ENCODE measurements at places on chromosomes 11 and 22. TPM values are rescaled to one million over a fixed set of nuclear protein-coding genes. Genes with fewer than 3 reads are reported as not detected.

DNA sequence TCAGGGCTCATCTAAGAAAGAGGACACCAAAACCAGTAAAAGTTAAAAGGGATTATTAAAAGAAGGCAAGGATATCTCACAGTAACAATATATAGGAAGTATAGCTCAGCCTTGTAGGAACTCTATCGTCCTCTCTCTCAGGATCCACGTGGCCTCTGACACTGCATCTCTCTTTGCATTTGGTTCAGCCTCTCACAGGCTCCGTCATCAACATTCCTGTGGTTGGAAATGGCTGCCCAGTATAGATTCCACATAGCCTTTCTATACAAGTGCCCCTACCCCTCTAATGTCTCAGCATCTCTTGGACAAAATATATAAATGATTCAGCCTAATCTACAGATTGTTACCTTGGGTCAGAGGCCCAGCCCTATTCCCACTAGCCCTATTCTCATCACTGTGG, 101.3 kb upstream of the DBX1 start:
- no peak for DNase-seq

DNA sequence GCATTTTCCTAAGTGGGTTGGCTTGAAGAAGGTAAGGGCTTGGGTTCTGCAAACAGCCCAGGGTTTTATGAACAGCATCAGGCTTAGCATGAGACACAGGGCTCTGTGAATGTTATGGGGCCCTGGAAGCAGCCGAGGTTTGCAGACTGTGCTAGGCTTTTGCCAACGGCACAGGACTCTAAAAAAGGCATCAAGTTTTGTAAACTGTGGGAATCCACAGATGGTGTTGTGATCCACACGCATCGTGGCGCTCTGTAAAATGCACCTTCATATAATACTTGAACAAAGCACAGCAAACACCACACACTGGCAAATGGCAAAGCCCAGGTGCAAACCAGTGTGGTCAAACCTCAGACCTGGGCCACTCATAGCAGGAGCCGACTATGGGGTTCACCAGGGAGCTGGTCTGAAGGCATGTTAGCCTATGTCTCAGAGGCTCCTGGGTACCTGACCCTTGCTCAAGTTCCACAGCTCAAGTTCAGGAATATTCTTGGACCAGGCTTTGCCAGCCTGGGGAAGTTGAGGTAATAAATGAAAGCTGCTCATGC, 2.4 kb upstream of the SLCO2B1 start:
- no peak for DNase-seq

GRCh38 chr11:2186669-2187279, 15.2 kb upstream of the TH start:
- DNase-seq, result no peak

Gene SAA1
- total RNA-seq, result not detected

Gene NECTIN1
- 9.4 TPM for total RNA-seq

Data from pulmonary artery endothelial cell (primary cell).